ENCODE measurements at places on chromosomes 5 and 9.

DNA sequence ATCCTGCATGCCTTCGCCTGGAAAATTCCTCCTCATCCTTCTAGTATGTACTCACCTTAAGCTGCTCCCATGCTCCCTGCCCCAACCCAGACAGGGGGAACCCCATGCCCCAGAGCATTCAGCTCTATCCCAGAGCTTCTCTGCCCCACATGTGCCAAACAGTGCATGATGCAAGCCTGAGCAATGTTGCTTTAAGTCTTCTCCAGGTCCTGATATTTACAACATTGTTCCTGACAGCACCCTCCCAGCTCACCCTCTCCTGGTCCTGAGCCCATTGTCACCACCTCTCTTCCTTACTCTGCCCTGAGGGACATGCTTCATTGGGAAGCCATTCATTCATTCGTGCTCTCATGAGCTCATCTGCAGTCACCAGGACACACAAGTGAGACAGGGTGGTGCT lies 23.4 kb upstream of the BARX1 start:
- DNase-seq: no peak

GRCh38 chr5:74030821-74031220 lies 404.8 kb downstream of the ARHGEF28 start:
- DNase-seq: no peak

GRCh38 chr5:166441-167372 lies 24.6 kb upstream of the LRRC14B start:
- DNase-seq: no peak

- DNase-seq: no peak
Observed at GRCh38 chr5:129977810-129978209, 73.5 kb downstream of the CHSY3 start.

GRCh38 chr9:18543406-18544192 lies 69.6 kb downstream of the ADAMTSL1 start:
- DNase-seq: no peak

- DNase-seq: no peak
Observed at GRCh38 chr5:83871533-83872395, 151.1 kb upstream of the HAPLN1 start.

DNA sequence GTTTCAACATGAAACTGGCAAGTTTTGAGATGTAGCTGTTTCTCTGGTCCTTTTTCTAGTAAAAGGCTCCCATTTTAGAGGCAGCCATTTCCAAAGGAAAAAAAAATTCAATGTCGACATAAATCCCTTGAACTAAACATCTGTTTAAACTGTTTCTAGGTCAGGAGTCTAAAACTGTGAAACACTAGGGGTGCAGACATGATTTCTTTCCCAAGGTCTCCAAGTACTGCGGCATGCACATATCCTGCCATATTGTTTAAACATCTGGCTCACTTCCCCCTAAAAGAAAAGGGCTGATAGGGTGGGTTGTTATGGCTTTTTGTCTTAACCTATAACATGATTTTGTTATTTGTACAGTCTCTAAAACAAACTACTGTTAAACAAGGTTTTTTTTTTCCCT lies 51.1 kb downstream of the NFIB start:
- DNase-seq: no peak

DNA sequence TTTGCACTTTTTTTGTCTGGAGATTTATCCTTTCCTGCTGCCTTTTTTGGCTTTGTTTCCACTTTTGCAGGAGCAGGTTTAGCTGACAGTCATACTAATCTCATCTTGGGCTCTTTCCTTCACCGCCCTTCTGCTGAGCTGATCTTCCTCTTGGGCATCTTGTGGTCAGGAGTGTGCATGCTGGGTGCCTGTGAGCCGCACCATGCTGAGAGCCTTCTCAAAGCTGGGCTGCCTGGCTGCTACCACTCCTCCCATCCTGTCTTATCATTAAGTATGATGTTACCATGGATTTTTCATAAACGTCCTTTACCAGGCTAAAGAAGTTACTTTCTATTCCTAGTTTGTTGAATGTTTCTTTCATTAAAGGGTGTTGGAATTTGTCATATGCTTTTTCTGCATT lies 49.5 kb upstream of the MCCC2 start:
- no peak for DNase-seq

DNA sequence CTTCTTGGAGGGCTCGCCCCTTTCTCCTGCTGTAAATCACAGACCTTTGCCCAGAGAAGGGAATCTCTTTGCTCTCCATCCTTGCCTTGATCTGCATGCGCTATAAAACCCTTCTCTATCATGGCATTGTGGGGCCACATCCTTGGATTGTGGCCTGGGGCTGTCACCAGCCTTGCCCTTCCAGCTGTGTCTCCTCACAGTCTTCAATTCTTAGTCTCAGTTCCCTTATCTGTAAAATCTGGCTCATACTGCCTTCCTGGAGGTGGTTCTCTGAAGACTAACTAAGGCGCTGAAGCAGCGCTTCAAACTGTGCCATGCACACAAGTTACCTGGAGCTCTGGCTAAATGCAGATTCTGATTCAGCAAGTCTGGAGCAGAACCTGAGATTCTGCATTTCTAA lies 53.4 kb upstream of the RARS1 start:
- no peak for DNase-seq

DNA sequence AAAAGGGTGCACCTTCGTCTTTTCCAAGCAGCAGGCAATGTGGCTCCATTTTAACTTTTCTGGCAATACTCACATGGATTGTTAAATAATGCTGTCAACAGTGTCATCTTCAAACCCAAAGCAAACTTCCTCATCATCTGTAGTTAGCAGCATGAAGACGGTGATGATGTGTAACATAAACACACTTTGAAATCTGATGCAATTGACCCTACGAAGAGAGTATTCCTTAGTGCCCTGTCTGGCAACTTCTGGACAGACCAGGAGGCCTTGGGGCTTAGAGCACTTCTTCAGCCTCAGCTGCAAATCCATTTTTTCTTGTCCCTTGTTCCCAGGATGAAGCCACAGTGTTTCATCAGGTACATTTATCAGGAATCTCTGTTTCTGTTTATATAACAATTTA lies 149.1 kb downstream of the GHR start:
- DNase-seq: no peak

GRCh38 chr5:80192507-80193241 lies 63.2 kb downstream of the SERINC5 start:
- no peak for DNase-seq

DNA sequence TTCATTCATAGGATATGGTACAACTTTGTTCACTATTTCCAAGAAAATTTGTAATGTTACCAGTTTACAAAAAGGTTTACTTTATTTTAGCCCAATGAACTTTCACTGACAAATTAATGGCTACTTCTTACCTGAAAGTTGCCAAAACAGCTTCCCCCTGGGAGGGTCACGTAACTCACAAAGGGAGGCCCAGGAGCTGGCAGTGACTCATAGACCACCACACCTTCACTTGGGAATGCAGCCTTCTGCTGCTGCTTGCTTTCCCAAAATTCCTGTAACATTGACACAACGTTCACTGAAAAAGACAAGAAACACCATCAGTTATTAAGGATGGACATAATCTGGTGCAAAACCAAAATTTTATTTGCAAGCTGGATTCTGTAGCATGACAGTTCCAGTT lies 18.1 kb downstream of the LIX1 start:
- DNase-seq: no peak

- DNase-seq: no peak
Observed at GRCh38 chr5:177469750-177470525, 3.5 kb downstream of the DBN1 start.

DNA sequence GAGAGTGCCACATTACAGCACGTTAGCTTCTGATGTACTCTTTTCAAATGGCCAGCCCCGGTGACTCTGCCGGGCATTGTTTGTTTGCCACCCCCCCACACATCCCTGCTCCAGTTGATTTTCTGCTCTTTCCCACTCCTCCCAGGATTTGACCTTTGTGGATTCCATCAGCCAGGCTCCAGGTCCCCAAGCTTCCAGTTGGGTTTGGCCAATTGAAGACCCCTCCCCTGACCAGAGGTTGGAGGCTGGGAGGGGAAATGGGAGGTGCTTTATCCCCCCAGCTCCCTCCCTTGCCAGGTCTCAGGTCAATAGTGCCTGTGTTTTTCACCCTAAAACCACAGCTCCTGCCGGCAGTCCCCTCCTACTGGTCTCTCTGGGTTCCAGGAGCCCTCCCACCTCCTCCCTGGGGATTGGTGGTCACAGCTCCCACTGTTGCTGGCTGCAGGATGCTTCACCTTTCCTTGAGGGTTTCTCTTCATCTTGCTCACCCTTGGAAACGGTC lies 34.9 kb downstream of the IRF1 start:
- no peak for DNase-seq

GRCh38 chr5:159342840-159343239 lies 12.6 kb upstream of the IL12B start:
- no peak for DNase-seq

DNA sequence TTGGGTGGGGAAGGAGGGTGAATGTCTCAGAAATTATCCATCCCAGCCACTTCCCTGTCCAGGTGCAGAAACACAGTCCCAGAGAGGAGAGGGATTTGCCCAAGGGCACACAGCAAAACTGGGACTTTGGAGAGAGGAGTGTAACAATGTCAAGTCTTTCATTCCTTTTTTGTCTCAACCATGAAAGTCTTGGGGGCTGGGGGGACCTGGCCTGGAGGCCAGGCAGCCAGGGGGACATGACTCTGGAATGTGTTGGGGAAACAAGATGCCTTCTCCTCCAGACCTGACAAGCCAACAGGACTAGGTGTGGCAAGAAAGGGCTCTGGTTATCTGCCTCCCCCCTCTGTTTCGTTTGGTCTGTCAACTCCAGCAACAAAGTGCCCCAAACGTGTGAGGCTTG lies 13.9 kb upstream of the HAND1 start:
- no peak for DNase-seq

- DNase-seq: no peak
Observed at GRCh38 chr9:6852243-6852963, 94.6 kb downstream of the KDM4C start.

DNA sequence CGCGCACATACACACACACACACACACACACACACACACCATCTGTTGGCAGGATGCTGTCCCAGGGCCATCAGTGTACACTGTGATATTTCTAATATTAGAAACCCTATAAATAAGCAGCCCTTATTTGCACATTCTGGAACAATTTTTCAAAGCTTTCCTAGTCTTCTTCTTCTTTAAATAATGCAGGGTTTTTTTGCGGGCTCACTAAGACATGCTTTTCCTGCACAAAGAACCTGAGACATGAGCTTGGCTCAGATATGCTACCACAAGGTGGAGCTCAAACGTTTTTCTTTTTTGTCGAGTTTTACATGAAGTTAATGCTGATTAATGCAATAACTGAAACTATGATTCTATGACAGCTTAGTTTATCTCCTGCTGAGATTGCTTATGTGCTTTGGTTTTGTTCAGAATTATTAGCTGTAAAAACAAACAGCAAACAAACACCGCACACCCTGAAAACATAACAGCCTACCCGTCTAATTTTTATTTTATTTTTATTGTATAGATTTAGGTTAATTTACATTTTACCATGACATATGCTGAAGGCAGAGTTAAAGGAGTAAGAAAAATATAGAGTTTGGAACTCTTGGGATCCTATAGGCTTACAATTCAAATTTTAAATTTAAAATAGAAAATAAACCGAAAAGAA lies 95.8 kb downstream of the ALDH1A1 start:
- no peak for DNase-seq

- no peak for DNase-seq
Observed at GRCh38 chr5:72597456-72597948, 90.3 kb upstream of the ZNF366 start.

- no peak for DNase-seq
Observed at GRCh38 chr5:78467752-78468357, 107.4 kb downstream of the SCAMP1 start.

GRCh38 chr5:168874713-168875380 lies 295.7 kb upstream of the PANK3 start:
- no peak for DNase-seq

GRCh38 chr5:137760719-137761516 lies 6.8 kb upstream of the HNRNPA0 start:
- no peak for DNase-seq

DNA sequence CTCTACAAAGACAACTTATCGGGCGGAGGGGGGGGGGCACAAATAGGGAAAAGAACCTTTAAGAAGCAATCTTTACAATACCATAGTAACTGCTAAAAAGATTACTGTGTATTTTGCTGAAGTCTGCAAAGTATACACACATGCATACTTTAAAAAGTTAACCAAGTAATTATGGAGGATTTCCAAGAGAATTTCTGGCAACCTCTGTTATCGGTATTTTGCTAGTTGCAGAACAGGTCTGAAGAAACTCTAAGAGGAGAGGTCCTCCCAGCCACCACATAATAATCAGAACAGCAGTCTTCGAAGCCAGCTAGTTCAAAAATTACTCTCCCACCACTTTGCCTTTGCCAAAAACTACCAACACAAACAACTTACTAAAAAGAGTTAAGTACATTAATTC lies 56.1 kb downstream of the UBAP2 start:
- no peak for DNase-seq

DNA sequence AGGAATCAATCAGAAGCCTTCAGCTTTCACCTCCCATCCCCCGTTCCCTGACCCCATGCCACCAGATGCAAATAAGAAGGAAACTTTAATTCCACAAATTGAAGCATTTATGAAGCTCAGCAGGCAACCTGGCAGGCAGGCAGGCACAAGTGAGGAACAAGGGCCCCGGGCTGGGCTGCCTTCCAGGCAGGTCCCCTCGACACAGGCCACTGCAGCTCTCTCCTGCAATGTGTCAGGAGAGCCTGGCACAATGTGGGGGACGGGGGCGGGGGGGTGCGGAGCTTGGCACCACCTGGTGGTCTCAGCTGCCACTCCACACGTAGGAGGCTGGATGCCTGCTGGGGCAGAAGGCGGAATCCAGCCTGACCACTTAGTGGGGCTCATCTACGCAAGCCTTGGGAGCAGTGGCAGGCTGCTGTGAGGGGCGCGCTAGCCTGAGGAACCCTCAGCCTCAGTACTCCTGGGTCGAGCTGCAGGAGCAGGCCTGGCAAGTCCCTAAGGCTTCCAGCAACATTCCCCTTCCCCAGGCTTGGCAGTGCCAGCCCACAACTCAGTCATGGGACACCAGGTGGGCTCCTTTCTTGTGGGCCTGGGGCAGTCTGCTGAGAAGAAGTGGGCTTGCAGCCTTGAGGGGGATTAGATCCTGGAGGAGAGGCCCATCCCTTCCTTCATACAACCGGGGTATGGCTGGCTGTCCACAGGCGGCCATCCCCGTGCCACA lies 50.2 kb upstream of the KCNMB1 start:
- DNase-seq: no peak

GRCh38 chr5:141771031-141771430 lies 89.0 kb upstream of the ARAP3 start:
- no peak for DNase-seq

DNA sequence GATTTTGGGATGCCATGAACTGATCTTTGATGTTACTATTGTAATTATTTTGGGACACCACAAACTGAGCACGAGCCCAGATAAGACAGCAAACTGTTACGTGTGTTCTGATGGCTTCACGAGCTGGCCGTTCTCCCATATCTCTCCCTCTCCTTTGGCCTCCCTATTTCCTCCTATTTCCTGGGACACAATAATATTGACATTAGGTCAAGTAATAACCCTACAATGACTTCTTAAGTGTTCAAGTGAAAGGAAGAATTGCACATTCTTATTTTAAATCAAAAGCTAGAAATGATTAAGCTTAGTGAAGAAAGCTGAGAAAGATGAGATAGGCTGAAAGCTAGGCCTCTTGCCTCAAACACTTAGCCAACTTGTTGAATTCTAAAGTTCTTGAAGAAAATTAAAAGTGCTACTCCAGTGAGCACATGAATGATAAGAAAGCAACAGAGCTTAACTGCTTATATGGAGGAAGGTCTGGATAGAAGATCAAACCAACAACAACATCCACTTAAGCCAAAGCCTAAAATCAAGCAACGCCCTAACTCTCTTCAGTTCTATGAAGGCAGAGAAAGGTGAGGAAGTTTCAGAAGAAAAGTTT lies 247.1 kb downstream of the LRRC70 start:
- no peak for DNase-seq
